ENCODE measurements at places on chromosomes 1 and 21.

DNA sequence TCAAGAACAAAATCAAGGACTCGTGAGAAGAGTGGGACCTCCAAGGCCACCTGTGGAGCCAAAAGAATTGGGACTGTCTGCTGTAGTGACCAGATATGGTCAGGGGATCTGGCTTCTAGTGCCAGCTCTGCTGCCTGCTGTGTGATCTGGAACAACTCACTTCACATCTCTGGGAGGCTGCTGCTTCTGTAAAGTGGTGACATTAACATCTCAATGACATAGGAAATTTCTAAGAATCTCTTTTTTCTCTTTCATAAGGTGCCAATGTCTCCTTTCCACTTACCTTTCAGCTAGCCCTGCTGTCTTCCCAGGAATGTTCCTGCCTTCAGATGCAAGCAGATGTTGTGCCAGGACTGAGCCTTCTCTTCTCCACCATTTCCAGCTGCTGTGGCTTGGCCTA is 5.0 kb upstream of the SRSF4 start:
- no peak for DNase-seq

DNA sequence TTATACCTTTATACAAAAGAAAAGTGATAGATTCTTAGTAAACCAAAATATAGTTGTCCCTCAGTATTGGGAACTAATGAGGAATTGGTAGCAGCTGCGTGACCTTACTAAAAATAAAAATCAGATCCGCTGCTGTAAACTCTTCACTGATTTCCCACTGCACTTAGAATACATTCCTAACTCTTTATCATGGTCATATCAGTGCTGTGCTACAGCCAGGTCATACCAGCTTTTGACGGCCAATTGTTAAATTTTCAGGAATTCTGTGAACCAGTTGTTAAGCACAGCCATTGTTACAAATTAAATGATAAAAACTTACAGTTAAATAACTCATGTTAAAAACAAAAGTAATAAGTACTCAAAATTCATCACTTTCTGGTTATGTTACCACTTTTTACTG is 245.3 kb downstream of the GPR52 start:
- no peak for DNase-seq

- peak; percentile 52 for DNase-seq
Measured at GRCh38 chr1:88673446-88673845, 10.6 kb upstream of the PKN2 start.

GRCh38 chr1:218464871-218465270 is 119.7 kb downstream of the TGFB2 start:
- DNase-seq: peak; percentile 54

GRCh38 chr1:241286486-241286885 is 70.5 kb downstream of the RGS7 start:
- DNase-seq: no peak

- DNase-seq: no peak
Measured at GRCh38 chr1:196377811-196378210, 230.4 kb downstream of the KCNT2 start.

GRCh38 chr1:52523376-52523775 is 29.5 kb downstream of the TUT4 start:
- peak; percentile 34 for DNase-seq

- DNase-seq: no peak
Measured at GRCh38 chr1:192983349-192983980, 75.7 kb downstream of the UCHL5 start.

GRCh38 chr1:110321846-110322245 is 17.3 kb upstream of the RBM15 start:
- no peak for DNase-seq

DNA sequence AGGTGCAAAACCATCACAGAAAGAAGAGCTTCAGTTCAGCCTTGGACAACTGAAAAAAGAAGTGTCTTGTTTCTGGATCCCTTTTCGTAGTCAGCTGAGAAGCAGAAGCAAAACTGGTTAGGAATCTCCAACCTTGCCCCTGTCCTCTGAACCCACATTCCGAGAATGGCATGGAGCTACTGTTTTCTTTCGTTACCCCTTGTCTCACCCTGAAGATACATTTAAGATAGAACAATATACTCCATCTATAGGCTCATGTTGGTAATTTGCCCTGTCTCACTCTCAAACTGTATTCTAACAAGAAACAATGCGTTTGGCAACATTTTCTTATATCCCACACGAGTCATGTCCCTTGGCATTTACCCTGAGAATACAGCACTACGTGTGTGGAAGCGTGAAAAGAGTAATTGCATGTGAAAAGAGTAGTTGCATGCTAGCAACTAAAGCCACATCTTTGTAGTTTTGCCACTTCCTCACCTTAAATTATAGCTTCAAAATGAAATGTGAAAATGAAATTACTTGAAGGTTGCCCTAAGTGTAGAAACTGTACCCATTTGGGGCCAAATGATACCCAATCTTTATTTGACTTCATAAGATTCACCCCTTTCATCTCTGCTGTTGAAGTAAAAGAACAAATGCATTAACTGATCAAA is 5.3 kb downstream of the SLAMF7 start:
- no peak for DNase-seq

DNA sequence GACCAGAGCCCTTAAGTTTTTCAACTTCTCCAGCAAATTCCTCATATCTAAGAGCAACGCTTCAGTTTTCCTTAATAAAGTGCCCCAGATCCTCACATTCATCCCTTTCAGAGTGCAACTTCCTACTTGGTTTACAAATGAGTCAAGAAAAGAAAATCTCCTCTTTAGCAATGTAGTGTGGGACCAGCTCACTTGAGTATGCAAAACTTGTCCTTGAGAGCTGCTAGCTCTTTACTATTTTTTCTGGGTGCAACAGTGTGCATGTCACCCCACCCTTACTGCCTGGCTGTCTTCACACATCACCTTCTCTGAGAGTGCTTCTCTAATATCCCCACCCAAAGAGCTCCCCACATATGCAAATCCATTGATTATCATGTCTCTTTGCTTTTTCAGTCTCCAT is 203.1 kb upstream of the CAMK1G start:
- peak; percentile 68 for DNase-seq

DNA sequence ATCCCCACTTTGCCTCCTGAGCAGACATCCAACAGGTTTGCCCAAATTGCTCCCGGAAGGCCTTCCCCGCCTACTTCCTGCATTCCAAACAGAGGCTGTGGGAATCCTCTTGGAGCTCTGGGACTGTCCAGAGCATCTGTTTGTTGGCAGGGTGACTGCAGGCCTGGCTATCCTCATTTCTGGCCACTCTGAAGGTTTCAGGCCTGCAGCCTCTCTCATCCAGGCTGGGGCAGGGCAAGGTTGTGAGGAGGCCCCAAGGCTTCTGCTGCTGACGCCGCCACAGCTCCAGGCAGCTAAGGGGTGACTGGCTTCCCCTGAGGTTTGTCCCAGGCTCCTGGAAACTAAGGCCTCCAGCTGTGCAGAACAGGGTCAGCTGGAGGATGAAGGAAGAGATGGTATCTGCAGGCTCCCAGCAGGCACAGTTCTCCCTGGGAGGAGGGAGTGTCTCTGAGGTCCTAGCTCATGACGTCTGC is 11.3 kb downstream of the CDK18 start:
- no peak for DNase-seq

GRCh38 chr21:37297364-37297763 is 30.2 kb upstream of the VPS26C start:
- DNase-seq: peak; percentile 5

- DNase-seq: no peak
Measured at GRCh38 chr1:227897704-227898438, 49.9 kb downstream of the WNT9A start.

- DNase-seq: no peak
Measured at GRCh38 chr1:229397762-229398161, 36.1 kb downstream of the ACTA1 start.

GRCh38 chr1:23555986-23556634 is 3.2 kb downstream of the ID3 start:
- peak; percentile 90 for DNase-seq

DNA sequence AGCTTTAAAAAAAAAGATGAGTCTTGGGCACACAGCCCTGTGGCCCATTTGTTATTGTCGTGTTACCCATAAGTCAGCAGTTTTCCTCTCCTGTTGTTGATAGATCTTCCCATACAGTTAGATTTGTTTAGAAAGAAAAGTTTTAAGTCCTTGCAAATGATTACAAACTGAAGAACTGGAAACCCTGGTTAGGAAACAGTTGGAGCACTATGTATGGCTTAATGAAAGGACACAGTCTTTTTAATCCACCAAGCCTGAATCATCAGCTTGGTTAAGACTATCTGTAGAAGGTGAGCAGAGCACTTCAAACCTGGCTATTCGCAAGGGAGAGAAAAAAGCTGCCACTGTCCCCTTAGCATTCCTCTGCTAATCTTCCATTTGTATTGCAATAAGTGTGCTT is 241.0 kb downstream of the DISC1 start:
- peak; percentile 38 for DNase-seq

DNA sequence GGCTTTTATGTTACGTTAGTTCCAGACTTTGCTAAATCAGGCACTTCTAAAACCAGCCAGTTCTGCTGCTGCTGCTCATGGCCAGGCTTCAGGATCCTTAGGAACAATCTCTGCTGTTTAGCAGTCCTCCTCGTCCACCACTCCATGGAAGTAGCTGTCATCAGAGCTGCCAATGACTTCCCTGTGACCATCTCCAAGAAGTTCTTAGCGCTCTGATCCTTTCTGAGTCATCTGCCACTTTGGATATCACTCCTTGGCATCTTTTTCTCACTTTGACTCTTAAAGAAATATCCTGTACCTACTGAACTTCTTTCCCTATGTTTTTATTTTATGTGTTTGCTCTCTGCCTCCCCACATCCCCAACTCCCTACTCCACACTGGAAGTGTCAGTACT is 14.7 kb upstream of the IRF2BP2 start:
- DNase-seq: no peak

DNA sequence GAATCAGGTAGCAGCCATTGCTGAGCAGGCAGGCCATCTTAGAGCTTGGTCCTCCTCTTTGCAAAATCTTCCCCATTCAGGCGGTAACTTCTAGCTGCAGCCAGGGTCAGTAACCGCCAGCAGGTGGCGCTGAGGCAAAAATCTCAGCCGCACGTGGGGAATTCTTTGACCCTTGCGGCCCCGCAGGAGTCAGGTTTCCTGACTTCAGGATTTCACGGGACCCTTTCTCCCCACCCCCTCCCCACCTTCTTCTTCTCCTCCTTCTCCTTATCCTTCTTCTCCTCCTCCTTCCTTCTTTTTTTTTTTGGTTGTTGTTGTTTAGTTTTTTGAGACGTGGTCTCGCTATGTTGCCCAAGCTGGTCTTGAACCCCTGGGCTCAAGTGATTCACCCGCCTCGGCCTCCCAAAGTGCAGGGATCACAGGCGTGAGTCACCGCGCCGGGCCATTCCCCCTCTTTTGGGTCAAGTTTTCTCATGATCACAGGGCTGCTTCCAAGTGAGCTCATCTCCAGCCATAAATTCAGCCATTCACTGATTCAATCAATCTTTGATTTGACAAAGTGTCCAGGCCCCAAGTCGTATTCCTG is 33.4 kb upstream of the TENT5B start:
- DNase-seq: peak; percentile 64

DNA sequence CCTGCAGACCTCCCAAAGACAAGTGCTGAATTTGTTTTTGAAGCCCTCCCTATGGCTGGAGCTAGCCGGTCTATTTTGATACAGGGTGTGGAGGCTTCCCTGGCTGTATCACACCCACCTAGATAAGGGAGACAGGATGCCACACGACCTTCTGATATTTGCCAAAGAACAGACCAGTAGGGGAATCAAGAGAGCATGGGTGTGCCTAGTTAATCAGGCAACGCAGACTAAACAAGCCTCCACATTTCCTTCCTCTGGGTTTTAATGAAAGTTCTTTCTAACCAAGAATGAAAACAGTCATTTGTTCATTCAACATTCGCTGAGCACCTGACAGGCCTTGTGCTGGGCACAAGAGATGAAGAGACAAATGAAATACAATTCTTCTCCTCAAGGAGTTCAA is 446.8 kb downstream of the PLPP3 start:
- no peak for DNase-seq

DNA sequence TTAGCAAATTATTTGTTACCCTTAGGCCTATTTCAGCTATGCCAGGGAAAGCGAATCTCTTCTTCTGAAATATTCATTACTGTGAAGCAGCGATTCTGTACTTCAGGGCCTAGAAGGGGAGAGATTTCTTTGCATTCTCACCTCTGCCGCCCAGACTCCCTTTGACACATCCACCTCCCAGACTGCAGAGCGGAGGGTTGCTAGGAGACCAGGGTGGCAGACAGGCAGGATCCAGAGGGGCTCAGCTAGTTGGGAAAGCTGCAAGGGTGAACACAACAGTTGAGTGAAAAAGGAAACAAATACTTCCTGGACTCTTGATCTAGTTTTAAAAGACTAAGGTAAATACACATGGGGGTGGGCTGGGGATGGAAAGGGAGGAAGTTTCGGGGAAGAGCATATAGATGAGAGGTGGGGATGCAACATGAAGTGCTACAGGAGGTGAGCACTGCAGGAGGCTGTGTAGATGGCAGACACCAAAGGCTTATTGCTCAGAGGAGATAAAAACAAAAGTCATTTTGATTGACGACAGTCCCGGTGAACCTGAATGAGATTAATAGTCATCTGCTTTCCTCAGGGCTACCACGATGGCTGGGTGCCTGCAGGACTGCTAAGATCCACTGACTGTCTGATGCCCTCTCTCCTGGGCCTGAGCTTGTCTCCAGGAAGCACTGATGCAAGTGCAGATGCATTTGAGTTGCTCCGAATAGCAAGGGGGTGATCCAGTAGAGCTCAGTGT is 26.4 kb upstream of the RAB3GAP2 start:
- DNase-seq: no peak

DNA sequence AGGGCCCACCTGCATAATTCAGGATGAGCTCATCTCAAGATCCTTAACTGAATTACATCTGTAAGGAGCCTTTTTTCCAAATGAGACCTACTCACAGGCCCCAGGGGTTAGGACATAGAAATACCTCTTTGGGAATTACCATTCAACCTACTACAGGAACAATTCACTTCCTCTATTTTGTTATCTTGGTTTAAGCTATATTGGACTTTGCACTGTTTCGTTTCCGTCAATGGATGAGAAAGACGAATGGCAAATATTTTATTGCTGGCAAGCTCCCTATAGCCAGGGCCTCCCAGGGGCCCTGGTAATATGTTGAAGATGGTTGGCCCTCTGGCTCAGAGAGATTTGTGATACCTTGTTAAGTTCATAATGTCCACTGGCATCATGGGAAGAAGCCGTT is 384.2 kb upstream of the DUSP10 start:
- DNase-seq: no peak

- no peak for DNase-seq
Measured at GRCh38 chr1:21955058-21955457, 17.9 kb upstream of the HSPG2 start.

DNA sequence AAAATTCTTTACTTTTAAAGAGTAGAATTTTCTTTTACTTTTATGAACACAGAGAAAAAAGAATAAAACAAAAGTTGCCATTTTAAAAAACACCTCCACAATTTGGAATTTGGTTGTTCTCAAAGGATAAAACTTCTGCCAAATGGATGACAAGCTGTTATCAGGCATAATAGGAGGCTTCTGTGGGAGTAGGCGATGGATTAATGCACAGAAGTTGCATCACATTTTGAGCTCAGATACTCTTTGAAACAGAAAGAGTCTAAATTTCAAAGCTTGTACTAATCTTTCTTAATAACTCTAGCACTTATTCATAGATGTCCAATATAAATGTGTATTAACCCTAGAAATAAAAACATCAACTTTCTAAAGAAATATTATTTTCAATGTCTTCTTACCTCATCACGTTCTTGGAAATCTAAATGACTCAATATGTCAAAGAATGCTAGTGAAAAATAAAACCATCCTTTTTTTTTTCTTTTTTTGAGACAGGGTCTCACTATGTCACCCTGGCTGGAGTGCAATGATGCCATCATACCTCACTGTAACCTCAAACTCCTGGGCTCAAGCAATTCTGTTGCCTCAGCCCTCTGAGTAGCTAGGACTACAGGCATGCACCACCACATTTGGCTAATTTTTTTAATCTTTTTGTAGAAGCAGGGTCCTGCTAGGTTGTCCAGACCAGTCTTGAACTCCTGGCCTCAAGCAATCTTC is 112.8 kb upstream of the USP25 start:
- peak; percentile 91 for DNase-seq

Data from amniotic epithelial cell (primary cell).